NCI-H526 treated with DMSO at 0.1 percent for 48 hours (cell line): ENCODE measurements at places on chromosomes 7 and 10.

DNA sequence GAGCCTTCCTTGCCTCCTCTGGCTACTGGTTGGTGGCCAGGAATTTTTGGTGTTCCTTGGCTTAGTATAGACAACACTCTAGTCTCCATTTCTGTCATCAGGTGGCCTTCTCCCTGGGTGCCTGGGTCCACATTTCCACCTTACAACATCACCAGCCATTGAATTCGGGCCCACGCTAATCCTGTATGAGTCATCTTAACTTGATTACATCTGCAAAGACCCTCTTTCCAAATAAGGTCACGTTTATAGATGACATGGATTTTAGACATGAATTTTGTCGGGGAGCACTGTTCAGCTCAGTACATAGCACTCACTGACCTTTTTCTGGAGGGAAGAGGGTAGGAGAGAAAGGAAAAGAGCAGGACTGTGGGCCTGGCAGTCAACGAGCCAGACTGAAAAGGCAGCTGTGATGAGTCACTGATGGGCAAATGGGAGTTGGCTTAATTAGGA is 39.4 kb downstream of the MMRN2 start:
- no peak for DNase-seq

- no peak for DNase-seq
Measured at GRCh38 chr7:114409750-114410149, 4.9 kb upstream of the FOXP2 start.

DNA sequence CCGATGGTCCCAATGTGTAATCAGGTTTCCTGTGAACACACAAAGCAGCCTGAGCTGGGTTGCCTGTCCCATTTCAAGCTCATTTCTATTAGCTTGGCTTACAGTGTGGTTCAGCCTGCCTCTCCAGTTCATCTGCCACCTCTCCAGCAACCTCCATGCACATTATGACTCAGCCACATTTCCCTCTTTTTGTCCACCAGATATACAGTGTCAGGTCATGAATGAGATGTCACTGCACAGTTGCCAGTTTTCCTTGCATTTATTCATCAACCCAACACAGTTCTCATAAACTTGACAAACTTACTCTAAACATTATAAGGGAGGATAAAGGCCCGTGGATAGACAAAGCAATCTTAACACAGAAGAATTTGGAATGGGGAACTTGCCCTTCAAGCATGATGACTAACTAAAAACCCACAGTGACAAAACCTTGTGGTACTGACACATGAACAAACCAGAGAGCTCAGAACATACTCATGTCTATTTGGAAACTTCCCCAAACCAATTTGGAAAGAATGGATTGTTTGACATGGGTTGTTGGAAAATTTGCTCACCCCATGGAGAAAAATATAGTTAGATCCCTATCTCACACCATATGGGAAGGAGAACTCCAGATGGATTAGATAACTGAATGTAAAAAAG is 2.5 kb upstream of the CFAP58 start:
- no peak for DNase-seq

GRCh38 chr7:41029072-41029499 is 673.8 kb downstream of the INHBA start:
- DNase-seq, result no peak

- no peak for DNase-seq
Measured at GRCh38 chr10:19054289-19054835, 5.8 kb downstream of the MALRD1 start.
